ENCODE measurements at places on chromosomes 2 and 18. TPM values are rescaled to one million over a fixed set of nuclear protein-coding genes. Genes with fewer than 3 reads are reported as not detected.

TEKT4 gene
- not detected for total RNA-seq

IKZF2 gene
- total RNA-seq: 19.7 TPM

DAW1 gene
- total RNA-seq: 2.5 TPM

DSG4 gene
- not detected for total RNA-seq

PFN4 gene
- total RNA-seq: 1.6 TPM

NGEF gene
- total RNA-seq: 33.5 TPM

CNDP1 gene
- 1.9 TPM for total RNA-seq

ABHD1 gene
- total RNA-seq: 0.31 TPM

NOSTRIN gene
- total RNA-seq: 7.2 TPM

REG3G gene
- not detected for total RNA-seq

PAX3 gene
- total RNA-seq: not detected

CCDC74A gene
- total RNA-seq: 7.2 TPM

VIT gene
- 0.31 TPM for total RNA-seq

ACYP2 gene
- total RNA-seq: 34.7 TPM

DPP10 gene
- 101 TPM for total RNA-seq

OBSL1 gene
- total RNA-seq: 79.5 TPM
